ENCODE measurements at places on chromosomes 12 and 14.

GRCh38 chr12:42868291-42868690 lies 278.7 kb upstream of the PRICKLE1 start:
- DNase-seq, result no peak

DNA sequence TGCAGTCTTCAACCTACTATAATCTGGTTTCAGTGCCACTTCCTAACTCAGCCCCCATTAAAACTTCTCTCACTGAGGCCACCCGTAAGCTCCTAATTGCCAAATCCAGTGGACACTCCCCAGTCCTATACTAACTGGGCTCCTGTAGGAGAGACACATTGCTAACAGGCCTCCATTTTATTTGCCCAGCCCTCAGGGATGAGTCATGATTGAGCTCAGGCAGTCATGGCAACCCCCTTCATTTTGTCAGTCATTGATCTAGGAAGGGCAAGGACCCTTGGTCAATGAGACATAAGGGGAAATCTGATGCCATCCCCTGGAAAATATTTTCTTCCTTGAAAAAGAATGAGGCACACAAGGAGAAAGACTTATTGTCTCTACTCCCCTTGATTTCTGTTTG lies 70.1 kb upstream of the HIF1A start:
- DNase-seq, result no peak

GRCh38 chr12:66823857-66824570 lies 145.1 kb upstream of the GRIP1 start:
- DNase-seq, result no peak

DNA sequence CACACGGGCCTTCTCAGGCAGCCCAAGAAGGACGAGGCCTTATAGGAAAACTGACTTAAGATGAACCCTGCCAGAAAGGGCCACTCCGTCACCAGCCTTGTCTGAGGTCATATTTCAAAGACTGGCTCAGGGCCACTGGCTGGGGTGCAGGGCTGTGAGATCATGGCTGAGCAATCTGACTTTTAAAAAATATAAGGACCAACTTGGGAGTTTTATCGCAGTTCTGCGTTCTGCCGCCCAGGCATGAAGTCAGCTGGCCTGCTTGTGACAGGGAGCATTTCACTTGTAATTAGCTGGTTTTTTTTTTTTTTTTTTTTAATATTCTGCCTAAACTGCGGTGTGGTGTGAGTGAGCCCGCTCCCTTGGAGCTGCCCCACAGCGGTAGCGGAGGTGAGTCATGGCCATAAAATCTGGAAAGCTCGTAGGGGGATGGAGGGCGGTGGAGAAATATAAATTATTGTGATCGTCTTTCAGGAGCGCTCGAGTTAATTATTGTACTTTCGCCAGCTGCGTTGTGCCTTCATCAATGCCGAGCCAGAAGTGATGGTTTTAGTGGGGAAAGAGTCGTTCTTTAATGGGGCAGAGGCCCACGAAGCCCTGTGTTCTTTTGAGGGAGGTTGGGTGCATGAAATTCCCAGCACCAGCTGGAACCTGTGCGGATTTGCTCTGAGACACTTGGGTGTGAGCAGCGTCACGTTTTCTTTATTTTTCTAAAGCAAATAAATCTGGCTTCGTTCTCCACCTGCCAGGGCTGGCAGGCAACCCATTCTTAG lies 231.9 kb downstream of the C12orf75 start:
- DNase-seq, result no peak

DNA sequence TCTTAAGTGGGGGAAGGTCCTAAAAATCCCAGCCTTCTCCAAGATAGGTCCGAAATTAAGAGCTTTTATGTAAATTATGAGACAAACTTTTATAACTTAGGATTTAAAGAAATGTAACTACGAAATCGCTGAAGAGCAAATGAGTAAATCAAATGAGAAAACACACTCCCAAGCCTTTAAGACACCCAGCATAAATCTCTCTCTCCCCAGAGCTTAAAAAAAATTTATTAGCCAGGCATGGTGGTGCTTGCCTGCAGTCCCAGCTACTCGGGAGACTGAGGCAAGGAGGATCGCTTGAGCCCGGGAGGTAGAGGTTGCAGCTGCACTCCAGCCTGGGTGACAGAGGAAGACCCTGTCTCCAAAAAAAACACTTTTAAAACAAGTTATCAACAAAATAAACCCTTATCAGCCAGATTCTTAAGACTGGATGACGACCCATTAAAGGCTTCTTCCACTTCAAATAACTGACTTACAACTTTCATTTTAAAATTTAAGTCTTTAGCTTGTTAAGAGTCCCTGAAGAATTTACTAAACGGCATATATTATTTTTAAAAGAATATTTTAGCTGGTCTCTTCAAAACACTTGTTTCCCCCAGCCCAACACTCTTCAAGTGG lies 3.2 kb downstream of the PTGES3 start:
- no peak for DNase-seq

- DNase-seq, result no peak
These were observed 3.8 kb upstream of the FBRSL1 start for GRCh38 chr12:132486168-132486567.

- DNase-seq, result no peak
These were observed at the start of gene PAPLN for GRCh38 chr14:73237219-73237785. TSS of gene PAPLN (plus strand) at chr14:73237506. CDS start at chr14:73239779, 2,273 bp downstream.

DNA sequence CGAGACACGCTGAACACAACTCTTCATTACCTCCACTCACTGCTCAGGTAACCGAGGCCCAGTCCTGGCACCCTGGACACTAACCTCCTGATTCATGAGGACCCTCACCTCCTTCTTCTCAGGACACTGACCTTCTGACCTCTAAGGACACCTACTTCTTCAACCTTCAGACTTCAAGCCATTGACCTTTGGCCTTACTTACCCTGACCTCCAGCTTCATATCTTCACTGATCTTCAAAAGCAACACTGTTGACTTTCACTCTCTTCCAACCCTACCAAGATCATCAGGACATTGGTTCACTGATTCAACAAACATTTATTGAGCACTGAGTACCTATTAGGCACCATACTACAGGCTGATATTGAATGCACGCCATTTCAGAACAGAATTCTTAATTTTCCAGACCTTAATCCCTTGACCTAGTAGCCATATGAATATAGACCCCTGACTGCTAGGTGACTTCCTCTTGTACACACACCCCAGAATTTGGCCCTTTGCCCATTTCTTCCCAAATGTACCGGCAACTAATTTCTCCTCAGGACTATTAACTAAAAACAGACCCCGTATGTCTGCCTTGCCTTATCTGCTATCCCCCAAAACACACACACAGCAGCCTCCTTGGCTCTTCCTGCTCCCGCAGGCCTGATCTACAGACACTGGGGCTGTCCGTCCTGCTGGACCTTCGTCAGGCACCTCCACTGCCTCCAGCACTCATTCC lies 5.8 kb downstream of the ARHGEF40 start:
- DNase-seq, result no peak

DNA sequence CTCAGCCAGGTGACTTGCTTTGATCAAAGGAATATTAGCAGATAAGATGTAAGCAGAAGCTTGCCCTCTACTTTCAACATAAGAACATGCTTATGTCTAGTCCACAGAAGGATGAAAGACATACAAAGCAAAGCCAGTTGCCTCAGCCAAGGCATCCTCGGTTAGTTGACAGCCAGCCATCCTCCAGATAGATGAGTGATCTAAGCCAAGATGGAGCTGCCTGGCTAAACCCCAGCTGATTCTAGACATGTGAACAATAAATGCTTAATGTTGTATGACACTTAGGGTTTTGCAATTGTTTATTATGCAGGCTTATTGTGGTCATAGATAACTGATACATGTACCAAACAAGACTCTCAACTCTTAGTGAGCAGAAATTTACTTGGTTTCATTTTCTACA lies 157.6 kb upstream of the TMTC2 start:
- DNase-seq, result no peak

GRCh38 chr12:46164186-46164761 lies 104.6 kb downstream of the SLC38A1 start:
- no peak for DNase-seq

GRCh38 chr14:101729382-101729781 lies 32.1 kb upstream of the PPP2R5C start:
- DNase-seq, result no peak

Measured in NCI-H524 treated with DMSO at 0.1 percent for 48 hours (cell line).